ENCODE measurements at places on chromosomes 16 and 17.
A peak's percentile ranks its signal among the peaks of the same experiment; 100 is the strongest.

DNA sequence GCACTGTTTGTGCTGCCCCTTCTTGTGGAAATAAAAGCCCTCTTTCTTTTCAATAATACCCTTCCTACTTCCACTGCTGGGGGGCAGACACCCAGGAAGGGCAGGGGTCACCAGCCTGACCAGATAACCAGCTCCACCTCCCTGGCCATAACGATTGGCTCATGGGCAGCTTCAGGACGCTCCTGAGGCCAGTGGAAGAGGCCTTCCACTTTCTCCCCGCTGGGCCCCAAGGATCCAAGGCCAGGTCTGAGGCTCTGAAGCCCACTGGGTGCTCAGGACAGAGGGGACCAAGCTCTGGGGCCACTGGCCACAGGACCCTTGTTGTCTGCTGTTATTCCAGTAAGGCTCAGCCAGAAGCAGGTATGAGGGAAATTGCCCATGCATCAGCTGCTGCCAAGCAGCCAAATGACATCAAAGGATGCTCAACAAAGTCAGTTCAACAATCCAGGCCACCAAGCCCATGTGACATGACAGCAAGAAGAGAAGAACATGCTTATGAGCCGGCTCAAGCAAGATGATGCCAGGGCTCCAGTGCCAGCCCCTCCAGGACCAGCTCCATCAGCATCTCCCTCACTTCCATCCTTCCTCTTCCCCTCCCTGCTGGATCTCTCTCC, 238.8 kb downstream of the ZNF423 start:
- DNase-seq, result no peak

GRCh38 chr17:41987642-41988041, 21.0 kb downstream of the CNP start:
- DNase-seq, result peak; percentile 86

GRCh38 chr16:24208710-24209109, 47.4 kb upstream of the CACNG3 start:
- DNase-seq, result no peak

GRCh38 chr16:49089039-49089438, 192.6 kb downstream of the CBLN1 start:
- no peak for DNase-seq

- no peak for DNase-seq
These were observed 10.8 kb upstream of the ADGRG1 start for GRCh38 chr16:57617604-57618111.

DNA sequence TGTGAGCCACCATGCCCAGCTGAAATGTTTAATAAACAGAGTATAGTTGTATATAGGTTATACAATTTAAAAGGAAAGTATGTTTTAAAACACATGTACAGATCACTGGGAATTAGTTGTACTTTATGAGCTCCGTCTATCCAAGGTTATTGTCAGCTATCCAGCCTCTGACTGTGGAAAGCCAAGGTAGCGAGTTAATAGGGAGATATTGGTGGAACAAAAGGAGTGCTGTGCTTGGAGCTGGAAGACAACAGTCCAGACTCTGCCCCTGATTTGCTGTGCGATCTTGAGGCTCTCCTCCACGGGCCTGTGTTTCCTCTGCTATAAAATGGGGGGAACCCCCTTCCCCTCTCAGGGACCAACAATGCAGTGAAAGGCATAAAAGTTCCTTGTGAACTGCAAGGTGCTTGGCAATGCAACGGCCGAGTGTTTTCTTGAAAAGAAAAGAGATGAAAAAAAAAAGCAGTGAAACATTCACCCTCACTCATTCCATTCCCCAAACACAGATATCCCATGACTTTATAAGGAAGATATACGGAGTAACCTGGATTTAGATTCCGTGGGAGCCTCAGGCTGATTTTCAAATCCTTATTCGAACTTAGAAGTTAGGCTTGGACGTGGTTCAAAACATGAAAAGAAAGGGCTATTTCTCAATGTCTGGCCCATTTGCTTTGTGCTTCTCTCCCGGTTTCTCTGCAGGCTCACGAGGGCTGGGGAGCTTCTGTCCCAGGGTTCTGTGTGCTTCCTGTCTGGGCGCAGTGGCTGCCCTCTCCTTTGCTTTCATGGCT, 34.1 kb downstream of the CUEDC1 start:
- DNase-seq, result no peak

GRCh38 chr16:53744449-53744848, 40.5 kb downstream of the FTO start:
- no peak for DNase-seq

- DNase-seq, result peak; percentile 7
These were observed 195.2 kb downstream of the MAP2K6 start for GRCh38 chr17:69609473-69610305.

DNA sequence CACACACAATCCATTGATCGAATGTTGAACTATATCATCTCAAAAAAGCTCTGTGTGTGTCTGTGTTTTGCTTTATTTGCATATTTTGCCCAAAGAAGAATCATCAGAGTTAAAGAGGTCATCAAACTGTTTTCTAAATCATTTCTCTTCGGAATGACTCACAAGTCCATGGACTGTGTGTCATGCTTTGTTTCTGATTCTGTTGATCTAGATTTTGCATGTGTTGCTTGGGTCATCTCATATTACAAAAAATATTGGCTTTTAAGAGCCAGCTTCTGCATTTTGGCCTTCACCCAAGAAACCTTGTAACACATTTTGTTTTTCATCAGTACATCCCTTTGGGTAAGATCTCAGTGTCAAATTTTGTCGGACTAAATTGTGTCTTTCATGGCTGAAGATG, 471.2 kb upstream of the HSBP1 start:
- no peak for DNase-seq

DNA sequence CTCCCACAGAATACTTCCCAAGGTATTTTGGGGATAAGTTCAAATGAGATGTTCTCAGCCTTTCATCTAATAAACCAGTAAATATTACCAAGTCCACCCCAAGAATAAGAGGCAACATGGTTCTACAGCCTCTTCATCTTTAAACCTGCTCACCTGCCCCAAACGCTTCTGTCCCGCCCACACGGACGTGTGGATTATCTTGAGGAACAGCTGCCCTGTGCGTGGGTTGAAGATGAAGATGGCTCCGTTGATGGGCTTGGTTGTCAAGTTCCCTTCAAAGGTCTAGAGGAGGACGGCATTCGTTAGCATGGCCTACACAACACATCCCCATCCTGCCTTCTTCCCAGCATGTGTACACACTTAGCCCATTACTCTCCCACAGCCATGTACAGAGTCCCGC, 8.4 kb upstream of the RILP start:
- no peak for DNase-seq

- no peak for DNase-seq
These were observed 30.3 kb upstream of the LRRC37A start for GRCh38 chr17:46264456-46265198.

- DNase-seq, result no peak
These were observed 224.7 kb downstream of the BCAS3 start for GRCh38 chr17:60902399-60902798.

DNA sequence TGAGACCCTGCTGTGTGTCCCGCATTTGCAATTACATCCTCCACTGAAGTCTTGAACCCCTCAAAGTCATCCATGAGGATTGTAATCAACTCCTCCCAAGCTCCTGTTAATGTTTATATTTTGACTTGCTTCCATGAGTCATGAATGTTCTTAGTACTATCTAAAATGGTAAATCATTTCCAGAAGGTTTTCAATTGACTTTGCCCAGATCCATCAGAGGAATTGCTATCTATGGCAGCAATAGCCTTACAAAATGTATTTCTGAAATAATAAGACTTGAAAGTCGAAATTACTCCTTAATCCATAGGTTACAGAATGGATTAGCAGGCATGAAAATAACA, 2.5 kb upstream of the C16orf87 start:
- DNase-seq, result no peak
